ENCODE measurements at places on chromosomes 1 and 21.

DNA sequence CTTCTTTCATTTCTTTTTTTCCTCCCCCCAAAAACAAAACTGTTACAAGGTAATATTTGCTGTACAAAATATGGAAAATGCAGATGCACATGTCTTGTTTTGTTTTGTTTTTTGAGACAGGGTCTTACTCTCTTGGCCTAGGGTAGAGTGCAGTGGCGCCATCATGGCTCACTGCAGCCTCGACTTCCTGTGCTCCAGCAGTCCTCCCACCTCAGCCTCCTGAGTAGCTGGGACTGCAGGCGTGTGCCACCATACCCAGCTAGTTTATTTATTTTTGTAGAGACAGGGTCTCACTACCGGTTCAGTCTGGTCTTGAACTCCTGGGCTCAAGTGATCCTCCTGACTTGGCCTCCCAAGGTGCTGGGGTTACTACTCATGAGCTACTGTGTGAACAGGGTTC lies 15.5 kb downstream of the PRRC2C start:
- DNase-seq = no peak

DNA sequence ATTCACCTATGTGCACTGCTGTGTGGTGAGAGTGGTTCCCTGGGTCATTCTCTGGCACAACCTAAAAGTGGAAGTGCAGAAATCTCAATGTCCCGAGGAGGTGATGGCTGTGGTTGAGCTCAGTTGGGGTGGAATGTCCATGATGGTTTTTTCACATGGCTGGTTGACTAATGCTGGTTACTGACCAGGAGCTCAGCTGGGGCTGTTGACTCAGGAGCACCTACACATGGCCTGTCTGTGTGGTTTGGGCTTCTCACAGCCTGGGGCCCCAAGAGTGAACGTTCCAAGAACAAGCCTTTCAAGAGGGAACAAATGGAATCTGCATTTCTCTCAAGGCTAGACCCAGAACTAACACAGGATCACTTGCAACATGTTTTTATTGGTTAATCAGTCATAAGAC lies 6.4 kb upstream of the KANK4 start:
- no peak for DNase-seq

DNA sequence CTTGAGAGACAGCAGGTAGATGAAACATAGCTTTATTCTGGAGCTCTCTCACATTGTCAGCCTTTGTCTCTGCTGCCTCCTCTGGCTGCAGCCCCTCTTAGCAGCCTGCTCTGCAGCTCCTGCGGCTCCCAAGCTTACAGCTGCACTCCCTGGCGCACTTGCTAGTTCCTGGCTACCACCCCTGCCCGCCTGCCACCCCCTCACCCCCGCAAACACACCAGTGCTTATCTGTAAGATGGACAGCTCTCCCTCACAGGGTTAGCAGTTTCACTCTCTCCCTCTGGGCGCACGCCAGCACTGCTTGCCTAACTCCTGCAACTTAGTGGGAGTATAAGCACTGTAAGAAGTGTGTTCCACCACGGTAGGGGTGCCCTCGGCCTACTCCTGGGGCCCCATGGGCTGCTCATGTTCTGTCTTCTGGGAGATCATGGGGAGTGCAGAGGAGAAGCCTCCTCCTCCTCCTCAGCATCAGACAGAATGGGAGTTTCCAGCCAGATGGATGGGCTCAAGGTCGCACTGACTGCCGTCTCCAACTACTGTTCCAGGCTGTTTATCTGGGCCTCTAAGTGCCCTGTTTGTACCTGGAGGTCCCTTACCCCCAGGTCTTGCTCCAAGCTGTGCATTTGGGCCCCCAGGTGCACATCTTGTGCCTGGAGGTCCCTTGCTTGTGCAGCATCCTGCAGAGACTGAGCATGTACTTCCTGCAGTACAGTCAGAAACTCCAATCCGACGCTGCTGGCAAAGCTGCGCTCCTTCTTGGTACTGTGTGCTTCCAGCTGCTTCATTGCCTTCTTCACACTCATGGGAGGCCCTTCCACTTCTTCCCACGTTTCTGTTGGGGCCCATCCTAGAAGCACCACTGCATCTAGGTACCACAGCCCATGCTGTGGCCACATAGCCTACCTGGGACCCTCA lies 1388.1 kb downstream of the AMY1C start:
- peak; percentile 49 for DNase-seq

- no peak for DNase-seq
Observed at GRCh38 chr1:14245954-14246353, 352.5 kb upstream of the KAZN start.

- no peak for DNase-seq
Observed at GRCh38 chr1:47618222-47618720, 180.4 kb downstream of the FOXD2 start.

DNA sequence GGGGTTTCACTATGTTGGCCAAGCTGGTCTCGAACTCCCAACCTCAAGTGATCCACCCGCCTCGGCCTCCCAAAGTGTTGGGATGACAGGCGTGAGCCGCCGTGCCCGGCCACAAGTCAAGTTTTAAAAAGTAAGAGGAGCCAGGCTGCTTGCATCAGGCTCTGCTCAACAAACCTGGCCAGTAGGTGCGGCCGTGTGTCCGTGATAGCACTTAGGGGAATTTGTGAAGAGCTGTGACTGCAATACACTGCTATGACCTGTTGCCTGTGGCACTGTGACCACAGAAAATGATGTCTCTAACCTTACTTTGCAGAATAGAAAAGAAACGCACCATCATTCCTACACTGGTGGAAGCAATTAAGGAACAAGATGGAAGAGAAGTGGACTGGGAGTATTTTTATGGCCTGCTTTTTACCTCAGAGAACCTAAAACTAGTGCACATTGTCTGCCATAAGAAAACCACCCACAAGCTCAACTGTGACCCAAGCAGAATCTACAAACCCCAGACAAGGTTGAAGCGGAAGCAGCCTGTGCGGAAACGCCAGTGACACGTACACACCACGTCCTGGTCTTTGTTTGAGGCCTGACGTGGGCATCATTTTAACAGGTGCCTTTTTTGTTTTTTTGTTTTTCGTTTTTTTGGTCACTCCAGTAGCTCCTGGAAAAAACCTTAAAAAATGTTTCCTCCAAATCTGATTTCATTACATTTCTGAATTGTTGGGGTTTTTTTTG lies 16.7 kb downstream of the C1orf174 start:
- DNase-seq = no peak

DNA sequence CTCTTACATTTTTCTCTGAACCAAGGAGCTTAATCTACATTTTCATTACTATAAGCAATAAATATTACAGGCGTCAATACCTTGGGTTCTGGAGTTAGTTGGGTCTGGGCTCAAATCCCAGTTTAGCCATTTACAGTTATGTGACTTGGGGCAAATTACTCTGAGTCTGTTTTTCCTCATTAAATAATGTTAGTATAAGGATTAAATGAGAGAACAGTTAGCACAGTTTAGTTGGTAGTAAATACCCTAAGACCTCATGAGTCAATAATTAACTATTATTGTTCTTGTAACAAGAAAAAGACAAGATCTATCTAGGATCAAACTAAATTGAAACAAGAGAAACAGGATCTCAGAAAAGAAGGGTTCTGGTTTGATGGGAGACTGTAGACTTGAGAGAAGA lies 4.6 kb downstream of the C1orf116 start:
- no peak for DNase-seq

DNA sequence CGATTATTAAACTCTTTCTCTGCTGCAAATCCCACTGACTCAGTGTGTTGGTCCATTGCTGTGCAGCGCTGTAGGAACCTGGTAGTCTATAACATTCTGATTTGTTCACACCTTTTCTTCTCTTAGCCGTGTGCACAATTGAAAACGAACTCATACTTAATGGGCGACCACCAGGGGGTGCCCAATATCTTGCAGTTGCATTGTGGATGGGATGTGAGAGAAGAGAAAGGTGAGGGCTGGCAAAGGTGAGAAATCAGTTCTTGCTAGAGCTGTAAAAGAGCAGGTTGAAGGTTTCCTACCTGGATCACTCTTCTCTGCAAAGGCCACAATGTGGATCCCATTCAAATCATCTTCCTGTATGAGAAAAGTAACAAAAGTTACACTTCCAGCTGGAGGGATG lies 51.0 kb downstream of the CASQ2 start:
- peak; percentile 60 for DNase-seq

DNA sequence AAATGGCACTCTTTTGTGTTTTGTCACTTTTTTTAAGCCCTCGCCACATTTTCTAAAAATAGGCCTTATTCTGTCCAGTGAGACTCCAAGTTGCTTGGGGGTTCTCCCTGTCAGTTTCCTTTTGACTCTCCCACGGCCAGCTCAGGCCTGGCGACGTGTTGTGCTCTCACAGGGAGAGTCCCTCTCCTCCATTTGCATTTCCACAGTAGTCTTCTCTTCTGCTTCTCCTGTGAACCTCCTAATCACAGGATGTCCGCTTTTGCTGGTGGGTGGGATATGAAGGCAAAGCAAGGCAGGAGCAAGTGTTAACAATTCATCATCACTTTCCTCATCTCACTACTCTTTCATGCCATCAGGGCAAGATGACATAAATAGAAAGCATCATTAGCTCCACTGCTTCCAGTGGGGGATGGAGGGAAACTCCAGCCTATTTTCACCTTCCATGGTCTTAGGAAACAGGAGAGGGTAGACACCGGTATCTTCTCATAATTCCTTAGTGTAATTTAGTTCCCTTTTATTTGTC lies 99.8 kb downstream of the INTS7 start:
- no peak for DNase-seq

GRCh38 chr1:54981466-54981865 lies 1.0 kb downstream of the TMEM61 start:
- DNase-seq = no peak

DNA sequence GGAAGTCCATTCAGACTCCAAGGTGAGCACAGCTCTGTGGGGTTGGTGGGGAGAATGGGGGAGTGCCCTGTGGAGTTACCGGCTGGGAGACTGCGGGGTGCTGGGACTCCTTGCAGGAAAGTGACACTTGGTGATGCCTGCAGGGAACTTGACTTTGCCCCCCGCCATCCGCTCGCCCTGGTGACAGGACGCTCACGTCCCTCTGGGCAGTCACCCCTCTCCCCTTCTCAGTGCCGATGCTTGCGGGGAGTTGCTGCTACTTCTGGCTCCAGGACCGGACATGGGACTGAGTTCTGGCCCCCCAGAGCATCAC lies 209.5 kb upstream of the C1orf174 start:
- DNase-seq = no peak

DNA sequence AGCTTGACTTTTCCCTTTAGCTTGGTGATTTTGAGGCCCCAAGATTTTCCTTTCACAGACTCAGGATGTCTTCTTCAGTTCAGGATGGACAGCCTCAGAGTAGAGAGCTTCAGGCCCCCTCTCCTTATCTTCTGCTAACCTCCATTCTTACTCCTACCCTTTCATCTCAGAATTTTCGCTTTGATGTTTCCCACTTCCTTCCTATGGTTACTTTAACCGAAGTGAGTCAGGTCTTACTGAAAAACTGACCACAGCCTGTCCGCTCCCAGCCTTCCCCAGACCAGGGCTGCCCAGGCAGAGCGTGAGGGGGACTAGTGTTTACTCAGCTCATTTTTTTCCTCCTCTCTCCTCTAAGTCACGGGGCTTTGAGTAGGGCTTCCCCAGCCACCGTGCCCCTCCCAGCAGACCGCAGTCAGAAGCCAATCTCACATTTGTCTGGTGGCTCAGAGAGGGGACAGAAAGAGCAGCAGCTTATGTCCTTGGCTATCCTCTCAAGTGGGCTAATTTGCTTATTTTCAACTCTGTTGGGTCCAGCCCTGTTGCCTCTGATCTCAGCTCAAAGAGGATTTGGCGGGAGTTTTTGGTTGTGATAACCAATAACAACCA lies 4.2 kb upstream of the IL19 start:
- no peak for DNase-seq

GRCh38 chr1:109917051-109917767 lies 6.6 kb downstream of the CSF1 start:
- no peak for DNase-seq

GRCh38 chr1:95668165-95668564 lies 434.2 kb downstream of the RWDD3 start:
- no peak for DNase-seq

DNA sequence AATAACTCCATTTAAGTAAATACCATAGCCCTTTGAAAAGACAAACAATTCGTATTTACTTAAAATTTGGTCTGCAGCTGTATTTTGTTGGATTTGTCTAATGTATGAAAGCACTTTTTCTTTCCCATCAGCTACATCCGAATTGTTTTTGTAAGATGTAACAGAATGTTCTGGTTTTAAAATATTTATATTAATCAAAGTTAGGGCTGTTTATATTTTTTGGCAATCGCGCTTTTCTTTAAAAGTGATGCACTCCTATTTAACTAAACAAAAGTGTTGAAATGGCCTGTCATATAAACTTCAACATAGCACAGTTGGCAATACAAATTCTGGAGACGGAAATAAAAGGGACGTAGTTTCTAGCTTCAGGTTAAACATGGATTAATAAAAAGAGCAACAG lies 216.3 kb upstream of the ADGRL2 start:
- no peak for DNase-seq

DNA sequence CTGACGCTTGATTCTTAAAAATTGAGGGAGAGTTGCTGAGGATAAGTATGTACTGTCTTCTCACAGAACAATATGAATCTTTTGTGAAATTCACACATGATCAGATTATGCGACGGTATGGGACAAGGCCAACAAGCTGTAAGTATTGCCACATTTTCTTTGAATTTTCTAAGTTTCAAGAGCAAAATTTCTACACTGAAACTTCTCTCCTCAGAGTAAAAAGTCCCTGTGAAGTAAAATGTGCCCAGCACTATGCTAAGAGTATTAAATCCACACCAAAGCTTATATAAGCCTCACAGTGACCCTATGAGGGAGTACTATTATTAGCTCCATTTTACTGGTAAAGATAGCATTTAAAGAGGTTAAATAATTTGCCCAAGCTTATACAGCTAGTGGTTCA lies 12.2 kb downstream of the AKIRIN1 start:
- DNase-seq = no peak

GRCh38 chr1:65011983-65012382 lies 45.6 kb upstream of the JAK1 start:
- no peak for DNase-seq

- no peak for DNase-seq
Observed at GRCh38 chr21:46254208-46254975, 25.8 kb upstream of the LSS start.

GRCh38 chr1:219123036-219123435 lies 50.6 kb upstream of the LYPLAL1 start:
- DNase-seq = no peak

GRCh38 chr1:233446935-233447334 lies 119.4 kb downstream of the MAP3K21 start:
- no peak for DNase-seq

GRCh38 chr1:162823231-162823630 lies 32.7 kb downstream of the HSD17B7 start:
- DNase-seq = no peak

- peak; percentile 16 for DNase-seq
Observed at GRCh38 chr1:190320952-190321351, 156.7 kb downstream of the BRINP3 start.

- DNase-seq = no peak
Observed at GRCh38 chr1:83097715-83098114, 901.2 kb downstream of the TTLL7 start.

DNA sequence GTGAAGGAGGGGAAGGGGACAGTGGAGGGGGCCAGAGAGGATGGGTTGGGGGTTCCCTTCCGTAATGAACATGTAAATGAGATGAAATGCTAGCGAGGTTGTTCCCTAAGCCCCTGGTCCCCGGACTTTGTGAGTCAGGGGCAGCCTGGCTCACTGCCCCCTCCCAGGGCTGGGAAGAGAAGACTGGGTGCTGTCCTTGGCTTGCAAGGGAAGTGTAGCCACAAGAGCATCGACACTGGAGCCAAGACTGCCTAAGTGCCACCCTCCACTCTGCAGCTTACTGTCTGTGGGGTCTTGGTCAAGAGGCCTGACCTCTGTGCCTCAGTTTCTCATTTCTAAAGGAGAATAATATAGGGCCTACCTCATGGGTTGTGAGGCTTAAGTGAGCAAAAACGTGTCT lies 483 bp downstream of the PEAR1 start:
- no peak for DNase-seq

- no peak for DNase-seq
Observed at GRCh38 chr1:155681776-155682175, 6.8 kb downstream of the YY1AP1 start.
